ENCODE measurements at places on chromosomes 1 and 21. TPM values are rescaled to one million over a fixed set of nuclear protein-coding genes. Genes with fewer than 3 reads are reported as not detected.

DNA sequence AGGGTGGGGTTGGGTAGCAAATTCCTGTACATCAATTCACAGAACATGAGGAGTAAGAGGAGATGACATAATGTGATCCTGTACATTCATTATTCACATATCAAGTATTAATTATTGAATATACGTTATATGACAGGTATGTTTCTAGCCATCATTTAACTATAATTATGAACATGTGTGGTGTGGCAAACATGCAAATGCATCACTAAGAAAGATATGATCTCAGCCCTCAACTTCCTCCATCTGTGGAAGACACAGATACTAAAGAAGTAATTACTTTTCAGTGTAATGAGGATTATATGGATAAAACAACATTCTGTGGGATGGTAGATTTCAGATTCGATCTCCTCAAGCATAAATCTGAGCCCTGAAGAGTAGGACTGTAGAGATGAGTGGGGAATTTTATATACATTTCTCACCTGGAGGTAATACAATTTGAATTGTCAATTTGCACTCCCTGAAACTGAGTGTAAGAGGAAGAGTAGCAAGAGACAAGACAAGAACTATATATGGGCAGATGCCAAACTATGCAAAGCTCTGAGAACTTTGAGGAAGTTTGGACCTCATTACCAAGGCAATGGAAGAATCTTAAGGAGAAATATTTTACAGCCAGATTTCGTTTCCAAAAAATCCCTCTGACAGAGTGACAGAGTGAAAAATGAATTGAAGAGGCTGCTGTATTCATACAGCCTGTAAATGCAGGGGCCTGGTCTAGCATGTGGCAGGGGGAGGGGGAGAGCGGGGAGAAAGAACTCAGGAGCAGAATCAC lies 275.5 kb downstream of the TPR start:
- DNase-seq: no peak

GRCh38 chr1:32242341-32242851 lies 4.6 kb upstream of the FAM167B start:
- no peak for DNase-seq

DNA sequence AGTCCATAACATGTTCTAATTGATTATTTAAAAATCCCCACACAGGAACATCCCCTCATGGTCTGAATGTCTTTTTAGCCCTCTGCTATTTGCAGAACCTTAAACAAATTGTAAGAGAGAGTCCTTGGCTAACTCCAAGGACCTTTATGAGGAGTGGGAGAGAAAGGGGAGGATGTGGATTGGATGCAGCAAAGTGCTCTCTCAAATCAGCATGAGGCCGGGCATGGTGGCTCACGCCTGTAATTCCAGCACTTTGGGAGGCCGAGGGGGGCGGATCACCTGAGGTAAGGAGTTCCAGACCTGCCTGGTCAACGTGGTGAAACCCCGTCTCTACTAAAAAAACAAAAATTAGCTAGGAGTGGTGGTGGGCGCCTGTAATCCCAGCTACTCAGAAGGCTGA lies 154.8 kb downstream of the TGFB2 start:
- no peak for DNase-seq

DNA sequence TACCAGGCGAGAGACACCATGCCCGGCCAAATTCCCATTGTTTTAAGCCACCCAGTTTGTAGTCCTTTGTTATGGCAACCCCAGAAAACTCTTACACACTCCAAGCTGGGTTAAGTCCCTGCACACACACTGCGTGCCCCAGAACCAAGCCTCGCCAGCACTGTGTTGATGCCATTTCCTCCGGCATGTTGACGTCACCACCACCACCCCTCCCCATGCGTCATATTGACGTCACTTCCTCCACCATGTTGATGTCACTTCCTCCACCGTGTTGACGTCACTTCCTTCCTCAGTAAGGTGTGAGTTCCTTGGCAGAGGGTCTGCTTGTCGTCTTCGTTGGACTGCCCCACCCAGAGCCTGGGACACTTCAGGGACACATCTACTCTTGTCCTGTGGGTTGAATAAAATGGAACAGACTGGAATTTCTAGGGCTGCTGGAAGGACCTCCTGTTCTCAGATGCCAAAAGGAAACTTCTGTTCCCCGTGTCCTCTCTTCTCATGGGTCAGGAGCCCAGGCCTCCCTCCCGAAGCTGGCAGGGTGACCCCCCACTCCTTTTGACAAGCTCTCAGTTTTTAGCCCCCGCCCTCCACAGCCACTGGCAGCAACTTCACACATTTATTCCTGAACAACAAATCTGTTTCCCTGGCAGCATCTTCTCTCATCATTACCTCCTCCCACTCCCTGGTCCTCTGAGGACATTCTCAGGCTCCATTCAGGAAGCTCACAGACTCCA lies 643.3 kb downstream of the NPHP4 start:
- DNase-seq: no peak

DNA sequence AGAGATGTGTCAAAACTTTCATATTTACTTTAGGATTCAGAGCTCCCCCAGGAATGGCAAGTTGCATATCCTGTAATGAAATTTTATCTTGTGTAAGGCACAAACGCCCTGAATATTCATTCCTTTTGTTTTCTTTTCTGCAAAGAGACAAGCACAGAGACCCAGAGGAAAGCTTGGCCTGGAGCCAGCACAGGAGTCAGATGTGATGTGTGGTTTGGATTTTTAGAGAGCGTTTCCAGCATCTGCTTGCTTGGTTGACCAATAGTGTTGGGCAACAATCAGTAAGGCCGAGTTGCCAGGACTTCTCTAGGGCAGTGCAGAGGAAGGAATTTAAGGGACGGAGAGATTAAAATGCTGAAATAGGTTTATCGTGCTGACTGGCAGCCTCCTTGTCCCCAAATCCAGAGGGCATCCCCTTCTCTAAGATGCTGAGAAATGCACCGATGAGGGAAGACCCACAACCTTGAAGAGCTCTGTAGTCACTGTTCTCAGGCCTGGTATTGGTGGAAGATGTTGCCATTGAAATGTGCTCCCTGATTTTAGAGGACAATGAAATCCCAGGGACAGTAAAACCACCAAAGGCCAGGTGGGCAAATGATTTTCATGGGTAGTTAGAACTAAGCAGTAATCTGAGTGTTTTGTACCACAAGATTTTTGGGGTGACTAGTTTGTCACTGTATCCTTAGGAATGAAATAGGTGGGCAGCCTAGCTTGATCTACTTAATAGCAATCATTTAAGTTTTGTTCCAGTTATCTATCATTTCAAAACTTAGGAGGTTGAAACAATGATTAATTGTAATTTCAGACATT lies 37.9 kb upstream of the RHOU start:
- no peak for DNase-seq

- DNase-seq: no peak
These were observed 92.8 kb upstream of the CACNA1E start for GRCh38 chr1:181390410-181391077.

DNA sequence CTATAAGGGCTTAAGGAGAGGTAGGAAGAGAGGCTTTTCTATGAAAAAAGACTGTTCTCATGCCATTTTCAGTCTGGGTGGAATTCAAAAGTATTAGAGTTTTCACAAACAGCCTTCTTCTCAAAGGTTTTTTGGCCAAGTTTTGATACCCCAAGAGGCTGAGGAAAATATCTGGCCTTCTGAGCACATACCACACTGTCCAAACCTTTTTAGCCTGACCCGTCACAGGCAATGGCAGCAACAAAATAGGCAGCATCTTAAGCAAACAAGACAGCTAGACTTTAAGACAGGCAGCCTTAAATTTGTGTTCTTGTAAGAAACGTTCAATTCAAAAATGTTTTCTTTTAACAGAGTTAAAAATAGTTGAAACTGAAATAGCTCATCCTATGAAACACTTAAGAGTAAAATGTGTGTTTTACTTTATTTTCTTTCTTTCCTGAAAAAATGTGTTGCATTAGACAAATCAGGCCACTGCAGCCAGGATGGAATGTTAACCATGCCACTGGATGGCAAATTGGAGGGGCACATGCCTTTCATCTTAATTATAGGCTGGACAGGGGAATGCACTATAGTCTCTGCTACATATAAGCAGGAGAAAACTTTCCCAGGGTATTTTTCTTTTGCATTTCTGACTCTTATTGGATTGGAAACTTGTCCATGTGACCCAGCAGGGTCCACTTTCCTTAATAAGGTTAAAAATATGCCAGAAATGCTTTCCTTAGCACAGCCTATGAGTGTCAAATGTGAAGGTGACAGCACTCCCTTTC lies 315.0 kb downstream of the TGFB2 start:
- DNase-seq: no peak

GRCh38 chr1:68191717-68192116 lies 40.6 kb downstream of the WLS start:
- DNase-seq: no peak

DNA sequence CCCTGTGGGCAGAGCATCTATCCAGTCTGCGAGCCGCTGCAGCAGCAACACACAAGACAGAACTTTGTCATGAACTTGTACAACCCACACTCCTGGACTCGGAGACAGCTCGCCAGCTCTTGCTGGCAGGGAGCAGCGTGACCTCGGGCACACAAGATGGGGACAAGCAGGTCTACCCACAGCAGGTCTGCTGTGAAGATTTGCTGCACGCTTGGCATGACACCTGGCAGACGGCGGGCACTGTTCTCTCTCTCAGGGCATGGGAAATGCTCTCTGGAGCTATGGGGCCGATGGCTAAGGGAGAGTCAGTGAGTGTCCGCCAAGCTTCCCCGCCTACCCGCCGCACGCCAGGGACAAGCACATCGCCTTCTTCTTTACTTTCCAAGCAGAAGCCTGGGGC lies 90.0 kb downstream of the STUM start:
- DNase-seq: no peak

DNA sequence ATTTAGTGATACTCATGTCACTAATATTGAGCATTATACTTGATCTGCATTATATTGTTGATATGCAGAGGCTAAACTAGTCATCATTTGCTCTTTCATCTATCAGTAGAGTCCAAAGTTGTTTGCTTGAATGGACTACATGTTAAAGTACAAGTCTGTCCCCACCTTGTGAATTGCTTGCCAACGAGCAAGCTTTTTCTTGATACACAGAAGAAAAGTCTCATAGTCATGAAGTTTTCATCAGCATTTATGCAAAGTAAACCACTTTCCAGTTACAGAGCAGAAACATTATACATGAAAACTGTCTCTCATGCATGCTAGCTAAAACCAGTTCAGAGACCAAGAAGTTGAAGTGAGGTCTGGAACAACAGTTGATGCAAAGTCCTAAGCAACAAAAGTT lies 13.0 kb downstream of the SFPQ start:
- DNase-seq: no peak

- DNase-seq: peak; percentile 25
These were observed 875.8 kb downstream of the USP25 start for GRCh38 chr21:16605597-16605996.

GRCh38 chr1:151058692-151059091 lies 730 bp downstream of the CDC42SE1 start:
- DNase-seq: peak; percentile 61

GRCh38 chr1:112995890-112996289 lies 39.9 kb upstream of the SLC16A1 start:
- no peak for DNase-seq

DNA sequence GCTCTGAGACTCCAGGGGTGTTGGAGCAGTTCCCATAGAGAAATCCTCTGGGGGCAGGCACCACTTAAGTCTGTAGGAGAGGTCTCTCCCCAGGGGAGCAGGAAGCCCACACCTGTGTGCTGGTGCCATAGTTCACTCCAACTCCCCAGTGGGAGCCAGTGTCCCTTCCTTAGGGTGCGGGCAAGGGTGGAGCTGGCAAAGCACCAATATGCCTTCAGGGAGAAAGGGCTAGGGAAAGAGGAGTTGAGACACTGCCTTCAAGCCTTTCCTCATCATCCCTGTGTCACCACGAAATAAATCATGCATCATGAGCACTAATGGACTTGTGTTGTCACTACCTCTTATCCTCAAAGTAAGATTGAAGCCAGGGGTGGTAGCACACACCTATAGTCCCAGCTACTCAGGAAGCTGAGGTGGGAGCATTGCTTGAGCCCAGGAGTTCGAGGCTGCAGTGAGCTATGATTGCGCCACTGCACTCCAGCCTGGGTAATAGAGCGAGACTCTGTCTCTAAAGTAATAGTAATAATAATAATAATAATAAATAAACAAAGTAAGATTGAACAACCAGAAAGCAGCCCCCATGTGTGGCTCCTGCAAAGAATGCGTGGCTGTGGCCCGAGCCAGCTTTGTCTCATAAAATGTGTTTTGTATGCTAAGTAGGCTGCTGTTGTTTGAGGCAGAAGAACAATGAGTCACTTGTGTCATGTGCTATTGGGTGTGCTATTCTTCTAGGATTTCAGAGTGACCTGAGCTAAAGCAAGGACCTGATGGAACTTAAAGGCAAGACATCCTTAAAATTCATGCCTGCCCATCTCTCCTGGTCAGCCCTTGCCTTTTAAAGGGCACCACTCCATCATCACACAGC lies 6.7 kb upstream of the TIE1 start:
- no peak for DNase-seq

GRCh38 chr1:109322974-109323373 lies 16.2 kb upstream of the MYBPHL start:
- DNase-seq: no peak

DNA sequence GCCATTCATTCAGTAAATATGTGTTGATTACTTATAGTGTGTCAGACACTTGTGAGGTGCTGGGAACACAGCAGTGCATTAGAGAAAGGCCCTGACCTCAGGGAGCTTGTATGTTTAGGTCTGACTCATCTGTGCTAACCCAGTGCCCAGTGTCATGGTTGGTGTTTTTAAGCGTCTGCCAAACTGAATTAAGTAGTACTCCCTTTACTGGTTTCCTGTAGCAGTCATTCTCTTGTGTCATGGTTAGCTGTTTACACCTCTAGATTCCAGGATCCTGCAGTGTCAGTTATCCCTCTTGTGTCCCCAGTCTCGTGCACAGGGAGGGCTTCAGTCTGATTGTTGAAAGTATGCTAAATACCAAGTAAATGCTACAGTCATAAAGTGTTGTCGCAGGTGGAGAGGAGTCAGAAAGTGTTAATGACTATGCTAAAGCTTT lies 14.2 kb downstream of the UCK2 start:
- DNase-seq: no peak

GRCh38 chr1:14725238-14725637 lies 126.8 kb downstream of the KAZN start:
- DNase-seq: no peak

The USH2A gene
- polyA plus RNA-seq: 0.22 TPM

The KAZN gene
- 31.1 TPM for polyA plus RNA-seq

The NPR1 gene
- polyA plus RNA-seq: 77.4 TPM

The NMNAT2 gene
- 3.2 TPM for polyA plus RNA-seq

The DNALI1 gene
- polyA plus RNA-seq: 71.2 TPM

The DISP3 gene
- polyA plus RNA-seq: 0.87 TPM

The SLAMF9 gene
- not detected for polyA plus RNA-seq

The DDI2 gene
- 18.8 TPM for polyA plus RNA-seq

The PCP4 gene
- polyA plus RNA-seq: 17.1 TPM
